ENCODE measurements at places on chromosomes 4 and X.

DNA sequence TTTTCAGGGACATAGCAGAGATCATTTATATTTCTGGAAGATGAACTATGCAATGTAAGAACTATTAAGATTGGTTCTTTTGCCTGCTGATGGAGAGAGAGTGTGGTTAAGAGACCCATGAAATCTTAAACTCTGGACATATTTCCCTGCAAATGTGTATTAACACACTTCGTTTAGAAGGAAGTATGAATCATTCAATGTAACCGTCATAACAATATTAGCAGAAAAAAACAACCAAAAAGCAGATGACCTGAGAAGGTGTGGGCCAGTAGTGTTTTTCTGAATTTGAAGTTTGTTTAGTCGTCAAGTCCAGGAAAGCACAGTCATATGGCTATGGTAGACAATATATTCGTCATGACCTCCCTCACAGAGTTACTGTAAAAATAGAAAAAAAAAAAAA, 2.5 kb upstream of the TMPRSS11D start:
- no peak for DNase-seq

- DNase-seq, result no peak
Measured at GRCh38 chr4:77745792-77746191, 73.4 kb downstream of the CNOT6L start.

- no peak for DNase-seq
Measured at GRCh38 chr4:84325625-84326024, 173.5 kb downstream of the NKX6-1 start.

GRCh38 chrX:346034-346813, 27.6 kb upstream of the GTPBP6 start:
- DNase-seq, result no peak
